ENCODE measurements at places on chromosomes 4 and X.

GRCh38 chr4:159506801-159507517, 404.1 kb downstream of the RAPGEF2 start:
- no peaks in the 10 kb centered on the region for H3K4me1 ChIP-seq
- no peak overlapping the region for H3K27ac ChIP-seq
- no peak for DNase-seq
- no peaks in the 10 kb centered on the region for H3K27me3 ChIP-seq
- H3K4me3 ChIP-seq, result no peak overlapping the region

GRCh38 chr4:87985097-87985886, 9.8 kb downstream of the SPP1 start:
- DNase-seq, result peak; percentile 29
- no peak overlapping the region for H3K4me3 ChIP-seq
- H3K4me1 ChIP-seq, result no peaks in the 10 kb centered on the region
- H3K27me3 ChIP-seq, result no peaks in the 10 kb centered on the region
- H3K27ac ChIP-seq, result no peak overlapping the region
- H3K36me3 ChIP-seq, result no peaks in the 10 kb centered on the region

GRCh38 chr4:119242417-119242816, 29.9 kb downstream of the USP53 start:
- DNase-seq, result no peak
- H3K4me1 ChIP-seq, result no peaks in the 10 kb centered on the region
- no peaks in the 10 kb centered on the region for H3K27me3 ChIP-seq
- H3K36me3 ChIP-seq, result peaks cover 5% of the 10 kb centered on the region
- H3K4me3 ChIP-seq, result no peak overlapping the region

- DNase-seq, result no peak
- H3K4me3 ChIP-seq, result no peak overlapping the region
Observed at GRCh38 chr4:172865103-172865502, 303.5 kb upstream of the GALNT7 start.

- no peak overlapping the region for H3K27ac ChIP-seq
- H3K27me3 ChIP-seq, result no peaks in the 10 kb centered on the region
- H3K4me3 ChIP-seq, result no peak overlapping the region
- no peak for DNase-seq
- H3K36me3 ChIP-seq, result no peaks in the 10 kb centered on the region
Observed at GRCh38 chr4:102531462-102531861, 30.3 kb downstream of the NFKB1 start.

DNA sequence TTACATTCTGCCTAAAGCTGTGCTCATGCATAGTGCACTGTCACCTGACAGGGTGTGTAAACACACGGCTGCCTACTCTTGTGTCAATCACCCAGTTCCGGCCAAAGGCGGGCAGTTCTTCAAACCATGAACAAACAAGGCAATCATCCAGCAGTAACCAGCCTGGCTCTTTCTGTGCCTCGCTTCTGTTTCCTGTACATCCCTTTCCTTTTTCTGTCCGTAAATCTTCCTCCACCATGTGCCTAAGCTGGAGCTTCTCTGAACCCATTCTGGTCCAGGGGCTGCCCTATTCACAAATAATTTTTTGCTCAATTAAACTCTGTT, 60.8 kb upstream of the CBR4 start:
- no peaks in the 10 kb centered on the region for H3K27me3 ChIP-seq
- H3K36me3 ChIP-seq, result peaks cover 3% of the 10 kb centered on the region
- H3K27ac ChIP-seq, result peak overlapping the region; percentile 97
- H3K4me1 ChIP-seq, result peaks cover 34% of the 10 kb centered on the region

GRCh38 chrX:68685685-68686084, 38.2 kb downstream of the STARD8 start:
- no peak for DNase-seq
- H3K4me1 ChIP-seq, result peaks cover 11% of the 10 kb centered on the region
- H3K4me3 ChIP-seq, result no peak overlapping the region
- H3K27me3 ChIP-seq, result no peaks in the 10 kb centered on the region
- H3K27ac ChIP-seq, result no peak overlapping the region

GRCh38 chrX:71618303-71618721, at the start of gene CXCR3:
Gene CXCR3 (minus strand): TSS chrX:71618511. CDS start chrX:71618449, 62 bp downstream.
- DNase-seq, result no peak
- H3K36me3 ChIP-seq, result no peaks in the 10 kb centered on the region
- no peaks in the 10 kb centered on the region for H3K27me3 ChIP-seq
- H3K4me3 ChIP-seq, result no peak within 1 kb of the TSS

DNA sequence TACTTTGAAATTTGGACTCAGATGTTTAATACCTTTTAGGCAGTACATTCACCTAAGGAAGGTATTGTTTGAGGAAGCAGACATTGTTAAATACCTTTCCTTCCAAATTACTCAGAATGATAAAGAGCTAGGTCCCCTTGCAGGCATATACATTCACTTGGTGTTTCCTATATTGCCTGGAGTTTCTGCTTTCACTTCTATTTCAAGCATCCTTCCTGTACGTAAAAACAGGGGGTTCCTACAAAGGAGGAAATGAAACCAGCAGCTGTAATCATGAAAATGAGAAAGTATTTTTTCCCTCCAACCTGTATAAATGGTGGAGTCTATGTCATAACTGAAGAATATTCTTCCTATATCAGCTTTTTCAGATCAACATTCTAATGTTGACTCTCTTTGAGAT, 90.4 kb upstream of the RASGEF1B start:
- no peaks in the 10 kb centered on the region for H3K4me1 ChIP-seq
- no peak for DNase-seq
- H3K27ac ChIP-seq, result no peak overlapping the region
- H3K27me3 ChIP-seq, result no peaks in the 10 kb centered on the region
- H3K36me3 ChIP-seq, result no peaks in the 10 kb centered on the region
- H3K4me3 ChIP-seq, result no peak overlapping the region

GRCh38 chr4:7124689-7125442, 57.0 kb upstream of the GRPEL1 start:
- H3K36me3 ChIP-seq, result no peaks in the 10 kb centered on the region
- no peaks in the 10 kb centered on the region for H3K27me3 ChIP-seq
- H3K27ac ChIP-seq, result no peak overlapping the region
- H3K4me3 ChIP-seq, result no peak overlapping the region

GRCh38 chr4:181528570-181529184, 714.5 kb upstream of the TENM3 start:
- no peaks in the 10 kb centered on the region for H3K4me1 ChIP-seq
- peak; percentile 89 for DNase-seq
- H3K4me3 ChIP-seq, result no peak overlapping the region
- no peaks in the 10 kb centered on the region for H3K27me3 ChIP-seq
- H3K27ac ChIP-seq, result no peak overlapping the region

- no peak overlapping the region for H3K27ac ChIP-seq
- H3K4me1 ChIP-seq, result no peaks in the 10 kb centered on the region
- peak; percentile 3 for DNase-seq
- no peak overlapping the region for H3K4me3 ChIP-seq
- no peaks in the 10 kb centered on the region for H3K27me3 ChIP-seq
- no peaks in the 10 kb centered on the region for H3K36me3 ChIP-seq
Observed at GRCh38 chrX:120302434-120302833, 8.8 kb downstream of the TMEM255A start.

DNA sequence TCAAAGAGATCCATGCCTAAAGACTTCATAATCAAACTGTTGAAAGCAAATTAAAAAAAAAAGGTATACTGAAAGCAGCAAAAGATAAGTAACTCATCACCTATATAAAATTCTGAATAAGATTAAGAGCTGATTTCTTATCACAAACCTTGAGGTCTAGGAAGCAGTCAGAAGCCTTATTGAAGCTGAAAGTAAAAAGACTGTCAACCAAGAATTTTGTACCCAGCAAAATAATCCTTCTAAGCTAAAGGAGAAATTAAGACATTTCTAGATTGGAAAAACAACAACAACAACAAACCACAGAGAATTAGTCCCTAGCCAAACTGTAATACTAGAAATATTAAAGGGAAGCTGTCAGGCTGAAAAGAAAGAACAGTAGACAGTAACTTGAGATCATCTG, 622.9 kb downstream of the PCDH7 start:
- H3K4me1 ChIP-seq, result no peaks in the 10 kb centered on the region
- H3K27me3 ChIP-seq, result no peaks in the 10 kb centered on the region
- H3K27ac ChIP-seq, result no peak overlapping the region
- H3K36me3 ChIP-seq, result no peaks in the 10 kb centered on the region

- no peak overlapping the region for H3K27ac ChIP-seq
- DNase-seq, result no peak
- H3K4me3 ChIP-seq, result no peak overlapping the region
- H3K36me3 ChIP-seq, result no peaks in the 10 kb centered on the region
- H3K27me3 ChIP-seq, result no peaks in the 10 kb centered on the region
Observed at GRCh38 chrX:24493740-24494581, 28.9 kb downstream of the PDK3 start.

- H3K4me1 ChIP-seq, result no peaks in the 10 kb centered on the region
- no peaks in the 10 kb centered on the region for H3K27me3 ChIP-seq
- no peak overlapping the region for H3K4me3 ChIP-seq
- DNase-seq, result no peak
- H3K27ac ChIP-seq, result no peak overlapping the region
Observed at GRCh38 chr4:98448908-98449307, 187.7 kb downstream of the RAP1GDS1 start.

GRCh38 chr4:61507091-61507490, 307.0 kb downstream of the ADGRL3 start:
- H3K4me1 ChIP-seq, result no peaks in the 10 kb centered on the region
- peak; percentile 60 for DNase-seq
- H3K36me3 ChIP-seq, result no peaks in the 10 kb centered on the region
- no peak overlapping the region for H3K4me3 ChIP-seq
- H3K27ac ChIP-seq, result no peak overlapping the region
- no peaks in the 10 kb centered on the region for H3K27me3 ChIP-seq

GRCh38 chr4:109303140-109303496, 660 bp upstream of the COL25A1 start:
- no peaks in the 10 kb centered on the region for H3K27me3 ChIP-seq
- peak overlapping the region; percentile 64 for H3K4me3 ChIP-seq
- peak overlapping the region; percentile 83 for H3K27ac ChIP-seq
- H3K4me1 ChIP-seq, result peaks cover 7% of the 10 kb centered on the region
